ENCODE measurements at places on chromosomes 12 and 14.

- DNase-seq: no peak
These were observed 9.1 kb downstream of the HEATR5A start for GRCh38 chr14:31411218-31411727.

- DNase-seq: no peak
These were observed 10.3 kb downstream of the TWF1 start for GRCh38 chr12:43795716-43796280.

DNA sequence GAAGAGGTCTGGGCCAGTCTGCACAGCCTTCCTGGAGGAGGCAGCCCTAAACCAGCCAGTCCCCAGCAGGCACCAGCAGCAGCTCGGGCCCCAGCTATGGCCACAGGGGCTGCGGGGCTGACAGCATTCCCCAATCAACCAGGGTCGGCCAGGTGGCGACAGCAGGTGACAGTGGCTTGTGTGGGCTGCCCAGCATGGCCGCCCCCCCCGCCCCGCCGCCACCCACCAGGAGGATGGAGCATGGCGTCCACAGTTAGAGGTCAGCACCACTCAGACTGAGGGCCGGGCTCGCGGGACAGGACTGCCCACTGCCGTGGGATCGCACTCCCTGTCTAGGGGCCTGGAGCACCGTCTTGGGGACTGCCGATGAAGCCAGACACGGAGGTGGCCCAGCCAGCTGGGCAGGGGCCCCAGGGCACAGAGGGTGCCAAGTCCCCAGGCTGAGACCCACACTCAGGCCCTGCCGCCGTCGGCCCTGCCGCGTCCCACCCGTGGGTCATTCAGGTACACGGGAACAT lies 15.0 kb downstream of the AKT1 start:
- DNase-seq: no peak

- no peak for DNase-seq
These were observed 42.7 kb downstream of the ALX1 start for GRCh38 chr12:85322715-85323114.

DNA sequence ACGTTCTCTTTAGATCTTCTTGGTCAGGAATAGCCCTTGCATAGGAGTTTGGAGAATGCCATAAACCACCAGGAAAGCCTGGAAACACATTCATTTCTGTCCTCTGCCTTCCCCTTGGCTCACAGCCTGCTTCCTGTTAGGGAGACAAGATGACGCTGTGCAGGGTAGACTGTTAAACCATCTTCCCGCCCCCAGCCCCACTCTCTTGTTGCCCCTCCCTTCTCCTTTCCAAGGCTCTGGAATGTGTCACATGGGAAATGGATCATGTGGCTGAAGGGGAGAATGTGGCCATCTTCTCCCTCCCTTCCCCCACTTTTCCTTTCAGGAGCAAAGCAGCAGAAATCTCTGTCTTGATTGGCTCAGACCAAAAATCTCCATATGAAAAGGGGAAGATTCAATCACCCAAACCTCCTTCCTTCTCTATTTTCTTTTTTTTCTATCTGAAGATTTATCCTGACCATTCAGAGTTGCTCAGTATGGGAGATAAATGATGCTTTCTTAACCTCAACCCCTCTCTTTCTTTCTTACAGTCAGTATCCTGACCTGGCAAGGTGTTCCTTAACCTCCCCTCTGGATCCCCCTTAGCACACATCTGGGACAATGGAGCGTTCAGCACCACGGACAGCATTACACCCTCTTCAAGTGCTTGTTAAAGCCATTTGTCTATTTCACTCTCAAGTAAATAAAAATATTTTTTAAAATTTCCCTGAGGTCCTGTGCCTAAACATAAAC lies 11.4 kb downstream of the GPR19 start:
- peak; percentile 70 for DNase-seq

DNA sequence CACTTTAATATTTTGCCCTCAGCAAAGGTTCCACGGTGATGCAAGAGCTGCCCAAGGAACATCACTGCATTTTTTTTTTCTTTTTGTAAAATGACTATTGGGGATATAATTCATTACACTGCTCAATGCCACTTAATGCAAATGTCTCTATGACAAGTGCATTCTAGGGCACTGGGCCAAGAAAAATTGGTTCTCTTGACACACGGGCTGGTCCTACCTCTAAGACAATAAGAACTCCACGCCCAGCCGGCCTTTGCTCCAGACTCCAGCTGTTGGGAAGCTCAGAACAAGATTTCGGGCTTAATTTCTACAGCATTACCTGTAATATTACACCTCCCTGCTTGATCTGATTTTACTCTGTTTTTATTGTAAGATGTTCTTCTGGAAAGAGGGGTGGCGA lies 48.8 kb upstream of the VRK1 start:
- no peak for DNase-seq

DNA sequence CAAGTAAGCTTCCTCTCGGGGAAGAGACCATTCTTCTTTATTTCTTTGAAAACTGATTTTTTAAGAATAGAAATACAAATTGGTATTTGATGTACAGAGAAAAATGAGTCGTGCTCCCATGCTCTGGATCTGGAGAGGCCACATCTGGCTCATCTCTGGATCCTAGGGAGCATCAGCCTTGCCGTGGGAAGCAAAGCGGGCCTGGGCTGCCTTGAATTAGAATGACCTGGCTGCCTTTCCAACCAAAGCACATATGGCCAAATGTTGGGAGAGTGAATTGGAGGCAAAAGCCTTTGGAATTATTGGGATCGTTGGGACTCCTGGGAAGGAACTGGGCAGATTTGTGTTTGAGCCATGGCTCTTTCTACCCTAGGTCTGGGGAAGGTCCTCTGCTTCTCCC lies 80.0 kb downstream of the SLC25A47 start:
- no peak for DNase-seq

DNA sequence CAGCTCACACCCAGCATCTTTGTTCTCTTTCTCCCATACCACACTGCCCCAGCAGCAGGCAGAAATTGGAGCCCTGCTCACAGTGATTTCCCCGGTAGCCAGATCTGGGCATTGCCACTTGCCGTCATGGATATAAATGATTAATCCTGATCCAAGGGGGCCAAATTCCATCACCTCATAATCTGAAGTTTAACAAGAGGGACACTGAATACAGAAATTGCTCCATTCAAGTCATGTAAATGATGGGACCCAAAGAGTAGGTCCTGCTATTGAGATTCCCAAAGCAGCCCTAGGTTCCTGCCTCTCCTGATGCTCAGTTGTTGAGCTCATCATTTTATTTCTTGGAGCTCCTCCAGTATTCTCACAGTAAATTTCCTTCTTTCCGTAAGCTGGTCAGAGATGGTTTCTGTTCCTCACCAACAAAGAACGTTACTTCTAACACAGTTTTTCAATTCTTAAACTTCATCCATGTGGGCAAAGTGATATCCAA lies 11.7 kb downstream of the ITPR2 start:
- no peak for DNase-seq

DNA sequence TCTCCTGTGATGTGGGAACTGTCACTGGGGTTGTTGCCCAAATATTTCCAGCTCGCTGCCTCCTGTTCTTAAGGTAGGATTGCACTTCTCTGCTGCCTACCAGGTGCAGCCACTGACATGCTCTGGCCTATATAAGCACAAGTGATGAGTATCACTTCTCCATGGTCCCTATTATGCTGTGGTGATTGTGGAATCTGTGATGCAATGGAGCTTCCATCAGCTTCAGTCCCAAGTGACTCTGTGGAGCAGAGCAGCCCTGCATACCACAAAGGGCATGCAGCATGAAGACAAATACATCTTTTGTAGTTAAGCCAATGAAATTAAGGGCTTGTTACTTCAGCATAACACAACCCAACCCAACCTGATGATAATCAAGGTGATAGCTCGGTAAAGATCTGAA lies 43.5 kb downstream of the CKAP4 start:
- no peak for DNase-seq

DNA sequence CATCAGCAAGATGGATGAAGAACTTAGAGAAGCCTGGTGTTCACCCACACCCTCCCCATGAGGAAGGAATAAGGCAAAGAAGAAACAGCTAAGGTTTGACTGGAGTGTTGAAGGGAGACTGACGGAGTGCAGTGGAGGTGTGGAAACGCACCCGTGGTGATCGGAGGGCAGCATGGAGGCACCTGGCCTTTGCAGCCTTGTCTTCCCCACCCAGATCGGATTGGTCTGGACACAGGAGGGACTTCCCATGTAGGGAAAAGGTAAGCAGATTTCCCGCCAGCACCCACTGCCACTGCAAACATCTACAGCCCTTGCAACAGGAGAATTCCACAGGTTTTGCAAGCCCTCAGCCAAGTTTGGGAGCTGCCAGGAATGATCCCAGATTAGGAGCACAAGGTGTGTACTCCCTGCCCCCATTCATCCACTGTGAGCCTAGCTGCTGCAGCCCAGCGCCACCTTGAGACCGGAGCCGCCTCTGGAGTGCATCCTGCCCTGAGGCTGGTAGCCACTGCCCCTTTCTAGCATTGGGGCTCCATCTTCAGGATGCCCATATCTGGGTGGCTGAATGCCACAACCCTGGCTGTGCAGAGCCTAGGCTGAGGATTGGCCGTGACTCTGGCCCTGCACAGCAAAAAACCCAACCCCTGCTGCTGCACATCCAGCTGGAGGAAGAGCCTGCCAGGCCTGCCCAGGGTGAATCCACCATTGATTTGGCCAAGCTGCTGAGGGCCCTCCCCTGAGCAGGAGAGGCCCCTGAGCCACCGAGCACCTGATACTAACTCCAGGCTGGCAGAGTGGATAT lies 411.1 kb downstream of the TMEM121 start:
- no peak for DNase-seq

DNA sequence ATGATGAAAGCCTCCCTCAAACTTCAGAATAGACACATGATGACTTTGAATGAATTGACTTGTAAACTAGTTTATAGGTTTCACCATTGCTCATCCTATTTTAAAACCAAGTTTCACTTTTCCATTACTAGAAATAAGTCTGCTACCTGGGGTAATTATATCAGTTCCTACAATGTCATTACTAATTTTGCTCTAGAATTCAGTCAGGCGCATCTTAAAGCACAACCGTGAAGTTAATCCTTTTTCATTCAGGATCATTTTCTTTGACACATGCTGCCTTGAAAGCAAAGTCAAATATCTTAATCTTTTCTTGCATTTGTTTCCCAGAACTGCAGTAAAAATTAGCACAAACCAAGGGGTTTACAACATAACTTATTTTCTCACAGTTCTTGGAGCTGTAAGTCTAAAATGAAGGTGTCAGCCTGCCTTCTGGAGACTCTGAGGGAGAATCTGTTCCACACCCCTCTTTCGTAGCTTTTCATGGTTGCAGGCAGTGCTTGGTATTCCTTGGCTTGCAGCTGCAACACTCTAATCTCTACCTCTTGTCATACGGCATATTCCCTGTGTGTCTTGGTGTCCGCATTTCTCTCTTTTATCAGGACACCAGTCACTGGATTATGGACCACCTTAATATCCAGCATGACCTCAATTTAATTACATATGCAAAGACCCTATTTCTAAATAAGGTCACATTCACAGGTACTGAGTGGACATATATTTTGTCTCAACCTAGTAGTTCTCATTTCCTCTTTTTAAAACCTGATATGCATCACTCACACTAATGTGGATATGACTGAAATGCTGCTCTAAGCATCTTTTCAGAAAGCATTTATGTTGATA lies 114.3 kb upstream of the PDZRN4 start:
- DNase-seq: no peak

- DNase-seq: no peak
These were observed 794.5 kb upstream of the TBX3 start for GRCh38 chr12:115478505-115478904.
